ENCODE measurements at places on chromosomes 11 and 22.

DNA sequence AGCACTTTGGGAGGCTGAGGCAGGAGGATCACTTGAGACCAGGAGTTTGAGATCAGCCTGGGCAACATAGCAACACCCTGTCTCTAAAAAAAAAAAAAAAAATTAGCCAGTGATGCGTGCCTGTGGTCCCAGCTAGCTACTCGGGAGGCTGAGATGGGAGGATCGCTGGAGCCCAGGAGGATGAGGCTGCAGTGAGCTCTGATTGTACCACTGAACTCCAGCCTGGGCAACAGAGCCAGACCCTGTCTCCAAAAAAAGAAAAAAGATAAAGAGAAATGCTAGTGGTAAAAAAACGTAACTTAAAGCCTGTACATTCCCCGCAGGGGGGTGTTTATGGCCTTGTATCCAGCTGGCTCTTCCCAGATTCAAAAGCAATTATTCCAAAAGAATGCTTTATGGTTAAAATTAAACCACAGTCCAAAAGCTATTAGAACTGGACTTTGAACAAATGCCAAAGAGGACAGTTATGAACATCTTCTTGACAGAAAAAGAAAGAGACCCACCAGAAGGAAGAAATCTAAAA is 16.4 kb upstream of the SNX32 start:
- no peak overlapping the region for H3K27ac ChIP-seq
- no peaks in the 10 kb centered on the region for H3K4me1 ChIP-seq
- DNase-seq = no peak
- H3K4me3 ChIP-seq = peak overlapping the region; percentile 89

DNA sequence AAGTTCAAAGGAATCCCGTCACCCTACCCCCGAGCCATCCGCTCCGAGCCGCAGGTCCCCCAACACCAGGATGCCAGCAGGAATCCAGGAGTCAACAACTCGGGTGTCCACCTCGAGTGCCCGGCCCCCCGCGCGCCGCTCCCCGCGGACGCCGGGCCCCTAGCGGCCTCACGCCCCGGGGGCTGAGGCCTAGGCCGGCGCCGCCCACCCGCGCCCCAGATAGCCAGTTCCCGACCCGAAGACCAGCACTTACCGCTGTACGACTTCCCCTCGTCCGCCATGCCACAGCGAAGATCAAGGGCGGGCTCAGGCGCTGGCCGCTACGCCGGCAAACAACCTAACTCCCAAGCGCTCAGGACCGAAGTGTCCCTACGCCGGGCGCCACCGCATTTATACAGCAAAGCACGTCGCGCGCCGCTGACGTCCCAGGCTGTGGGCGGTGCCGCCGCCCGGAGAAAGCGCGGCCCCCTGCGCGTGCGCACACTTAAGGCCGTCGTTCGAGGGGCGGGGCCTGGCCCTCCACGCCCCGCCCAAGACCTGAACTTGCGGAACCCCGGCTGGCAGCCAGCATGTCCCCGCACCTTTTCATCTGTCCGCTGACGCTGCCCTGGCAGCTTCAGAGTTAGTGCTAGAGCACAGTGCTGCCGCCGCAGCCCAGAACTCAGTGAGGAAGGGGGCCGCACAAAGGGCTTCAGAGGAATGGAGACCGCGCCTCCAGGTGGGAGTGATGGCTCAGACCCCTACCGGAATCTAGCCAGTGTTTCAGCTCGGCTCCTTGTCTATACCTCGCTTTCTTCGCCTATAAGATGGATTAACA is at the start of gene NXF1:
Gene NXF1, minus strand, starts transcription at position 365 of the 817 bp plus-strand sequence. Its CDS starts 84 bp downstream, at position 281.
- peaks cover 28% of the 10 kb centered on the region for H3K4me1 ChIP-seq
- H3K4me3 ChIP-seq = peak within 1 kb of the TSS; percentile 98
- DNase-seq = peak; percentile 72
- H3K27me3 ChIP-seq = no peaks in the 10 kb centered on the region

DNA sequence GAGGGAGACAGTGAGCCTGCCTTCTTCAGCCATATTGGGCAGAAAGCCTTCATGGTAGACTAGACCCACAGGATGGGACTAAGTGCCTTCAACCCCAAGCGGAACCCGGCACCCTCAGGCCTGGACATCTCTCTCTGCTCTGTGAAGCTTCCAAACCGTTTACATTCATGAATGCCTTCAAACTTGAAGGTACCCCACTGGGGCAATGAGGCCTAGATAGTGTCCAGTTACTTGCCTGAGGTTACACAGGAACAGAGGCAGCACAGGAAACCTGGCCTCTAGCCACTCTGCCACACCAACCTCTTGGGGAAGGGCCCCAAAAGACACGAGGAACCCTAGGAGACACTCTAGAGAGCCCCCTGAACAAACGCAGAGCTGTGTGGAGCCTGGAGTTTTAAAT is 14.5 kb upstream of the CYP2R1 start:
- H3K4me1 ChIP-seq = no peaks in the 10 kb centered on the region
- H3K27me3 ChIP-seq = no peaks in the 10 kb centered on the region
- no peak overlapping the region for H3K27ac ChIP-seq
- no peak overlapping the region for H3K4me3 ChIP-seq
- H3K36me3 ChIP-seq = no peaks in the 10 kb centered on the region

DNA sequence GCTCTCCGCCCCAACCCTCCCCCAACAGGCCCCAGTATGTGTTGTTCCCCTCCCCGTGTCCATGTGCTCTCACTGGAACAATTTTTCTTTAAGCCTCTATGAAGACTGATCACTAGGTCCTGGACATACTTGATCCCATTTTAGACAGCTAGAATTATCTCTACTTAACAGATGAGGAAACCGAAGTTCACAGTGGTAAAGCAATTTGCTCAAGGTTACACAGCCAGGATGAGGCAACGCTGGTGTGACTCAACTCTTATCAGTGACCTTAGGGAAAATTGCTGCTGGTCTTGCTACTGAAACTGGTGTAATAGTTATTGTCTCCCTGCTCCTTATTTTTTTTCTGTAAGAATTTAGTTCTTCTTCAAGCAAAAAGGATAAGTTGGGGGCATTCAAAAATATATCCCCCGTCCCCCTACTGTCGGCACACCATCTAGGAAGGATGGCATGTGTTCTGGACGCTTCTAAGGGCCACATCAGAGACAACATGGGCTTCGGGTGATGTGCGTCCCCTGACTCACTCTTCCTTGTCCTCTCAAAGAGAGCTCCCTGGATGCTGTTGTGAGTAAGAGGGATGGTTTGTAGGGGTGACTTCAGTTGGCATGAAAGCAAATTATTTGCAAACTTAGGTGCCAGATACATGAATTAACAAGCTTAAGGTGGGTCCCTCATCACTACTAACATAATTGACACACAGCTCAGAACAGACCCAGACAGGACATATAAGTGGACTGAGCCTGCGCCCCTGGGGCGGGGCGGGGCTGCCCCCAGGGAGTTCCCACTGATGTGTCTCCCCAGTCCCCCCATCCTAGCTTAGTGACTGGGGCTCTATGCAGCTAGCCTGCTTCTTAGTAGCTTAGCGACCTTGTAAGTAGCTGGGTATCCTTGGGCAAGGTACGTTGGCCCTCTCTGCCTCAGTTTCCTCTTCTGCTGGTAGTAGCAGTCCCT is 23.6 kb upstream of the ALX4 start:
- no peaks in the 10 kb centered on the region for H3K36me3 ChIP-seq
- no peak for DNase-seq
- H3K27ac ChIP-seq = no peak overlapping the region
- H3K4me3 ChIP-seq = no peak overlapping the region

- no peak overlapping the region for H3K4me3 ChIP-seq
- peaks cover 3% of the 10 kb centered on the region for H3K4me1 ChIP-seq
- no peak overlapping the region for H3K27ac ChIP-seq
- no peaks in the 10 kb centered on the region for H3K27me3 ChIP-seq
- DNase-seq = no peak
These were observed 436.0 kb downstream of the RAB38 start for GRCh38 chr11:87739261-87739660.

GRCh38 chr11:6413791-6414201 is 5.1 kb downstream of the APBB1 start:
- H3K4me1 ChIP-seq = peaks cover 15% of the 10 kb centered on the region
- H3K27me3 ChIP-seq = no peaks in the 10 kb centered on the region
- peaks cover 11% of the 10 kb centered on the region for H3K36me3 ChIP-seq
- no peak overlapping the region for H3K4me3 ChIP-seq

DNA sequence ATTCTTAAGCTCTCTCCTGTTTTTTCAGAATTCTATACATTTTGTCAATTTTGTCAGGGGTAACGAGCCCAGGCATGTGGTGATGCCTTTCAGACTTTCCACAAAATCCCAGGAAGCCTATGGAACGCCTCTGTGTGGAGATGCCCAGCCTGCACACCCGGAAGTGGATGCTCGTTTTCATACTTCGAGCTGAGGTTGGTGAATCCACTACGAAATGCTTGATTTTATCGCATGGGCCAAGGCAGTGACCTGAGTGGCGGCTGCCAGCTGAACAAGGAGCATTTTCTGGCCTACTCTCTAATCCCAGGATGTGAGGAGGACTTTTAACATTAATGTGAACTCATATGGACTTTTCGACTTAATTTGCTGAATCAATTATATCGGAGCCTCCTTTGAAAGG is 426.7 kb upstream of the B3GAT1 start:
- H3K36me3 ChIP-seq = no peaks in the 10 kb centered on the region
- no peaks in the 10 kb centered on the region for H3K4me1 ChIP-seq
- no peak overlapping the region for H3K4me3 ChIP-seq
- DNase-seq = no peak

GRCh38 chr11:1481861-1482441 is 4.6 kb downstream of the MOB2 start:
- peaks cover 83% of the 10 kb centered on the region for H3K4me1 ChIP-seq
- peaks cover 35% of the 10 kb centered on the region for H3K36me3 ChIP-seq
- no peak overlapping the region for H3K4me3 ChIP-seq
- DNase-seq = no peak
- no peaks in the 10 kb centered on the region for H3K27me3 ChIP-seq

- no peak for DNase-seq
- H3K4me3 ChIP-seq = no peak overlapping the region
- H3K36me3 ChIP-seq = no peaks in the 10 kb centered on the region
- no peaks in the 10 kb centered on the region for H3K4me1 ChIP-seq
- H3K27ac ChIP-seq = no peak overlapping the region
- H3K27me3 ChIP-seq = no peaks in the 10 kb centered on the region
These were observed 3.7 kb upstream of the CLDN5 start for GRCh38 chr22:19527861-19528417.

DNA sequence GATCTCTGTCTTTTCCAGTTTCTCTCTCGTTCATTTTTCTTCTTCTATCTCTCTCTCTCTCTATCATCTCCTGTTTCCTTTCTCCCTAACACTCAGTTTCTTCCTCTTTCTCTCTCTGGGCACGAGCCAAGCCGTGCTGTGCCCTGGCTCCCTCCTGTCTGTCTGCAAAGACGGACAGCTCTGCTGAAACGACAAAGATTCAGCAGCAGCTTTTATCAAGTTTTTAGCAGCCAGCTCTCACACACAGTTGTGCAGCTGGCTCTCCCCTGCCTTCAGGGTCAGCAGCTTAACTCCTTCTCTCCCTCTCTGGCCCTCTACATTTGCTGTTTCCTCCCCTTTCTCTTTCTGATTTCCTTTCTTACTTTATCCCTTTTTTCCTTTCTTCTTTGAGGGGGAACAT is 352.0 kb upstream of the MPPED2 start:
- H3K27me3 ChIP-seq = no peaks in the 10 kb centered on the region
- no peaks in the 10 kb centered on the region for H3K36me3 ChIP-seq
- H3K4me3 ChIP-seq = no peak overlapping the region
- no peak for DNase-seq

DNA sequence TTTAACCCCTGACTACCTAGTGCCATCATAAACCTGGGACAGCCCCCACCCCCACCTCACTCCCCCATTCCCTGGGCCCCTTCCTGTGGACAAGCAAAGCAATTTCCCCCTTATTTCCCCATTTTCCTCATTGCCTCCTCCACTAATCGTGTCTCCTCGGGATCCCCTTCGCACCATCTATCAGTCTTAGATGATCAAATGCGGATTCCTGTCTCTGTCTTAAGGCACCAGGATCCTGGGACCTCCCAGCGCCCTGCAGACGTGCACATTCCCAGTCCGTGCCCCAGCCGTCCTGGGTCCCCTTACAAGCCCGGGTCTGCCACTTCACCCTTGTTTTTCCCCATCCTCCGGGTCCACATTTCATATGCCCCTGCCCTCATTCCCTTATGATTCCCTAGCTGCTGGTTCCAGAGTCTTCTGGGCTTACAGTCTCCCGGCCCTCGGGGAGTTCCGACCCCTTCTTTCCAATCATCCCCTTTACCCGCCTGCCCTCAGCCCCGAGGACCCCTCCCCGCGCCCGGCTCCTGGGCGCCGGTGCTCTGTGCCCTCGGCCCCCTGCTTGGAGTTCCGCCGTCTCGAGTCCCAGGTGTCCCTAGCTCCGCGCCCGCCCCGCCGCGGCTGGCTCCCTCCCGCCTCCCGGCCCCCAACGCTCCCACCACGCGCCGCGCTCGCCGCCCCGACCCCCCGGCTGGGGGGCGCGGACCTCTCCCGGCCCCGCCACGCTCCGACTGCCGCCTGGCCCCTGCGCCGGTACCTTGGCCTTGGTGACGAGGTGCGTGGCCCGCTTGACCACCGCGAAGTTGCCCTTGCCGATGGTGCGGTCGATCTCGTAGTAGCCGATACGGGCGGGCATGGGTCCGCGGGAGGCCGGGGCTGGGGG is 599 bp downstream of the SIK3 start:
- H3K27me3 ChIP-seq = no peaks in the 10 kb centered on the region
- H3K4me3 ChIP-seq = peak overlapping the region; percentile 85
- DNase-seq = no peak
- H3K4me1 ChIP-seq = peaks cover 58% of the 10 kb centered on the region
- H3K36me3 ChIP-seq = no peaks in the 10 kb centered on the region
- peak overlapping the region; percentile 90 for H3K27ac ChIP-seq
